Kasumi-1 (cell line): ENCODE measurements at places on chromosomes 5 and 9.

DNA sequence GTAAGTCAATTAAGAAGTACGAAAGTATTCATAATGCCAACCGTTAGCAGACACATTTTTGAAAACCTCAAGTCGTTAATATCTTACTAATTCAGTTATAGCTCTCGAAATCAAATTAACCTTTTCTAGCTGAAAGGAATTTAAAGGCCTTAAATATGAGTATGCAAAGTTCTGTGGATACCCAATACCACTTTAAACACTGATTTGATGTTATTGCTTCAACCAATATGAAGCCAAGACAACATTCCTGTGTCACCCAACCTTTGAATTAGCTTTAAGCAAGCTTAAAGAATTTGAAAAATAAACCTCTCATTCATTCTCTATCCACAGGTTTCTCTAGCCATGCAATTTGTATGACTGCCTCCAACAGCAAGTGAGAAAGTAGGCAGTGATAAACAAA lies 204.5 kb downstream of the MCTP1 start:
- DNase-seq, result no peak

- peak; percentile 92 for DNase-seq
Observed at GRCh38 chr5:56910210-56910965, 992 bp downstream of the SETD9 start.

DNA sequence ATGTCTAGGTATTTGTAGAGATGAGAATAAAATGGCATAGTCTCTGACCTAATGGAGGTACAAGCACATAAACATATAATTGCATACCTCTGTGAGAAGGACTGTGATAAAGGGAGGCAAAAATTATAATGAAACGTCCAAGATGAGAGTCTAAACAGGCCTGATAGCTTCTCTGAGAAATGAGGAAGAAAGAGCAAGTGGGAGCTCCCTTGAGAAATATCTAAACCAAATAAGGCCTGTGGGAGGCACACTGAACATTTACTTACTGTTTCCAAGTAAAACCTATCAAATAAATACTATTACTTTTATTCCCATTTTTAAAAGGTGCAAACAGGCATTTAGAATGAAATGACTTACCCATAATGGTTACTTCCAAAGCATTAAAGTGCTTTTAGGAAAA lies 125.6 kb upstream of the PAPPA start:
- DNase-seq, result no peak

GRCh38 chr9:13268469-13268868 lies 11.0 kb downstream of the MPDZ start:
- no peak for DNase-seq

GRCh38 chr5:76690037-76690679 lies 25.8 kb upstream of the F2R start:
- no peak for DNase-seq

DNA sequence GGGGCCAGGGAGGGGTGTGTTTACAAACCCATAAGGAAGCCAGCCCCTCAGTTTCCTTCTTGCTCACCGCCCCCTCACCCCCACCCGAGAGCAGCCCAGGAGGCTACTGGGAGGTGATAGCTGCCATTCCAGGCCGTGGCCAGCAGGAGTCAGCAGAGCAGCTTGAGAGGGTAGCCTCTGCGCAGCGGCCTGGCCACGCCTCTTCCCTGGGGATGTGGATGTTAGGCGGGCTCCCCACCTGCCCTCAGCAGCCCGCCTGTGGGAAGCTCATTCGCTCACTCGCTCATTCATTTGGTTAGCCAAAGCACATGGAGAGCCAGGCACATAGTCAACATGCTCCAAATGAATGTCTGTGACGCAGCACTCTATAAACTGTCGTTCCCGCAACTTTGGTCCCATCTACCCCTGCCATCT lies 6.1 kb upstream of the DPM2 start:
- peak; percentile 80 for DNase-seq

DNA sequence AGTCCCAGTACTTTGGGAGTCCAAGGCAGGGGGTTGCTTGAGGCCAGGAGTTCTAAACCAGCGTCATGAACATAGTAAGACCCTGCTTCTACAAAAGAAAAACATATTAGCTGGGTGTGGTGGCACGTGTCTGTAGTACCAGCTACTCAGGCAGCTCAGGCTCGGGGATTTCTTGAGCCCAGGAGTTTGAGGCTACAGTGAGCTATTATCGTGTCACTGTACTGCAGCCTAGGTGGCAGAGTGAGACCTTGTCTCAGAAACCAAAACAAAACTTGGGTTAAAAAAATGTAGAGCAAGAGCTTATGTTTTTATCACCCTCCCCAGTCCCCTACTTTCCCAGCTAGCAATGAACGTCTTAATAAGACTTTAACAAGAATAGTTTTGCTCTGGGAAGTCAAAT lies 46.7 kb downstream of the UHRF2 start:
- no peak for DNase-seq

DNA sequence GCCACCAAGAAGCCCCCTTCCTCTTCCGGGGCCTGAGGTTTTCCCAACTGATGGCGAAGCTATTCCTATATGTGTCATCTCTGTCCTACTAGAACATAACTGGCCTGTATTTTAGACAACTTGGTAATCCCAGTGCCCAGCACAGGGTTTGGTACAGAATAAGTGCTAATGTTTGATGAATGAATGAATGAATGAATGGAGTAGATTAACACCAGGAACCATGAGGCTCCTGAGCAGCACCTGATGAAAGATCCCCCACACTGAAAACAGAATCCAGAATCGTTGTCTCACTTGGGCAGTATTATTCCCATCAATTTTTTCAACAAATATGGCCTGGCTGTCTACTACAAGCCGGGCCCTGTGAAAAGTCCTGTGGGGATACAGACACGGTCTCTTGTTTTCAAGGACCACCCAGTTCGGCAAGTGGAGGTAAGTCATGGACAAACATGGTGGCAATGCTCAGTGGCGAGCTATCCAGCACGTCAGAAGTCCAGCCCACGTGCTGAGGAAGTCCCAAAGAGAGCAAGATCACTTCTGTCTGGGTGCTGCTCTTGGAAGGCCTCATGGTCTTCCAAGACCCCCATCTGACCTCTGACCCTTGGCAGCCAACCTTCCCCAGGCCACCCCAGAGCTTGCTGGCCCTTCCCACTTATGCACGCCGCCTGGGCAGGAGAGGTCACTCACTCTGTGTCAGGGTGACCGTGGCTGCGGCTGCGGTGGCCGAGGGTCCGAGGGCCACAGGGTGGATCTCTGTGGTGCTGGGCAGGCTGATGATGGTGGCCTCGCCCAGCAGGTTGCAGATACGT lies 1.0 kb downstream of the NAIF1 start:
- DNase-seq, result no peak

DNA sequence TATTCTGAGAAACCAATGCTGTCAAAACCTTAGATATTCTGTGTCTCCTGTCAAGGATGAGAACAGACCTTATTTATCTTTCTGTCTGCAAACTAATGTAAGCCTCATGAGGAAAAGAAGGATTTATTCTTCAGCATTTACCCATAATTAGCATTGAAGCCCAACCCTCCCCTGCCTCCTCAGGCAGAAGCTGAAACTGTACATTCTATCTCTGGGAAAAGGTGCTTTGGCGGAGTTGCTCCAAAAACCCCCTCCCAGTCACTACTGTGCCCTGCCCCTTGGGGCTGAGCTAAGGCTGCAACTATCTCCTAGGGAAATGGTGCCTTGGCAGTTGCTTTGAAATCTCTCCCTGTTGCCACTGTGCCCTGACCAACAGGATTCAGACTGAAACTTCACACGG lies 106.2 kb upstream of the TLR4 start:
- no peak for DNase-seq

GRCh38 chr9:91059713-91060112 lies 258.1 kb downstream of the SYK start:
- no peak for DNase-seq

- DNase-seq, result no peak
Observed at GRCh38 chr9:13424204-13424603, 144.7 kb upstream of the MPDZ start.

GRCh38 chr9:37415011-37415719 lies 7.3 kb upstream of the GRHPR start:
- peak; percentile 79 for DNase-seq

DNA sequence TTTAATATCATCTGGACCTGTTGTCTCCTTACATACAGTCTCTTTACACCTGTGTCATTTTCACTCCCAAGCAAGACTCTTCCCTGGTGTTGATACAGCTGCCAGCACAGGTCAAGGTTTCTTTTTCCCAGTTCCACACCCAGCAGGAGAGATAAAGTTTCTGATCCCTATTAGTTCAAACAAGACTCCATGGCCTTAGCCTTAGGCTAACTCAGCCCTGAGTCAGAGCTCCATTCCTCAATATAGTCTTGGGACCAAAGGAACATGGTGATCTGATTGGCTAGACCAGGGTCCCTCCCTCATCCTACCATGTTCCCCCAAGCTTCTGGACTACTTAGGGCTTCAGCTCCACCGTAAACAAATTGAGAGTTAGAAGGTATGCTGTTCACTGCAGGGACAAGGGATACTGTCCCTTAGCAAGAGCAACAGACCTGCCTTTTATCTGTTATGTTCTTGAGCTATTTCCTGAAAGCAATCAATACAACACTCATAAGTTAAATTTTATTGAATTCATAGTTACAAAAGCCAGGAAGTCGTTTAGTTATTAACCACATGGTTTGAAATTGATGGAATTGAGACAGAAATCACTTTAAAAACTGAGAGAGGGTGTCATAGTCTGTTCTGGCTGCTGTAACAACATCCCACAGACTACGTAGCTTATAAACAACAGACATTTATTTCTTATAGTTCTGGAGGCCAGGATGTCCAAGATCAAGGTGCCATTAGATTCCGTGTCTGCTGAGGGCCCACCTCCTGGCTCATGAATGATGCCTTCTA lies 20.5 kb downstream of the SLC1A1 start:
- DNase-seq, result no peak

- no peak for DNase-seq
Observed at GRCh38 chr5:143188083-143188482, 215.4 kb downstream of the NR3C1 start.

GRCh38 chr9:36946653-36947052 lies 87.4 kb downstream of the PAX5 start:
- no peak for DNase-seq

DNA sequence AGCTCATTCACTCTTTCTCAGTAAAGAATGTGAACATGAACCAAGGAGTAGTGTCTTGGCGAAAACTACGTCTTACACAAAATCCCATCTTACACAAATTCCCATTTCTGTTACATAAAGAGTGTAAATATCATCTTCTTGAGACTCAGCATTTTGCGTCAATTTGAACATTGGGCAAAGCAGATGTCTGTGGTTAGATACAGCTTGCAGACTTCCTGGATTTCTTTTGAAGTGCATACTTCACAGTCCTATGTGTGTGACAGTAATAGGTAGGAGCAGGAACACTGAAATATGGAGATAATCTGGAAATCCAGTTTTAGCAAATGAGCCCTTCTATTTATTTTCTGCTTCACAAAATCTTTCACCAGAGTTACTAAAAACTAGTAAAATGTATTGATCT lies 58.8 kb downstream of the C6 start:
- DNase-seq, result no peak

GRCh38 chr5:112923988-112924387 lies 2.0 kb upstream of the REEP5 start:
- DNase-seq, result no peak

GRCh38 chr5:77921094-77921768 lies 145.1 kb upstream of the TBCA start:
- no peak for DNase-seq

GRCh38 chr9:71544464-71544863 lies 223.8 kb downstream of the CEMIP2 start:
- no peak for DNase-seq

GRCh38 chr9:136576269-136576626 lies 30.4 kb upstream of the NOTCH1 start:
- DNase-seq, result no peak

DNA sequence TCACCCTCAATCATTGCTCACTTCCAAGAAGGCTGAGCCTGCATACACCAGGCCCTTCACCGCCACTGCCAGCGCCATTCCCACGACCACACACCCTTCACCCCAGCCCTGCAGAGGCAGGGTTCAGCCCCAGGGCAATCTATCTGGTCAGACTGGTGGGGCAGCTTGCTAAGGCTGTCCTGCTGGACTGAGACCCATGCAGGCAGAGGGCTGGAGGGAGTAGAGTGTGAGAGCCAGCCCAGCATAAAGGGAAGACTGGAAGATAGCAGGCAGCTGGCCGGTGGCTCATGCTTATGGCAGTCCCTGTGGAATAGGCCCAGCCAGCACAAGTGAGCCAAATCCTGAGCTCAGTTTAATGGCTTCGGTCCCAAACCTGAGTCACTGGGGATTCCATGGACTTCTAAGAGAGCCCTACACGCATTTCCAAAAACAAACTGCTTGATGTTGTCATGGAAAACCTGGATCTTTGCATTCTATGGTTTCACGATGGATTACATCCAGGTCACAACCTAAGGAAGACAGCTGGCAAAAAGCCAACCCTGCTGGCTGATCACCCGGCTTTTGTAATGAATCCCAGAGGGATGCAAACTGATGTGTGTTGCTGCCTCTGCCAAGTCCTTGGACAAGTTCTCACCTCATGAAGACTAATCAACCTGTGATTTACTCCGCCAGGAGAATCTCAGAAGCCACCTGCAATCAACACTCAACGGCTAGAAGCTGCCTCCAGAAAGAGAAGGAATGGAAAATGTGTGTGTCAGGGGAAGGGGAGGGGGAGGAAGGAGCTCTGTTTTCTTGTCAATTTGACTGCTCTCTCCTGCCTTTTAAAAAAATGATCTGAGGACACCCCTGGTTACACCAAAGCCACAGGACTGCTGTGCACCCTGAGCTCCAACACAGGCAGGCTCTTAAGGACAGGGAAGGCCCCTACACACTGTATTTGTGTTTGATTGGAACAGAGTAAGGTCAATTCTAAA lies 143.6 kb downstream of the LHFPL2 start:
- no peak for DNase-seq

GRCh38 chr9:28668158-28668557 lies 1094.9 kb upstream of the C9orf72 start:
- no peak for DNase-seq

DNA sequence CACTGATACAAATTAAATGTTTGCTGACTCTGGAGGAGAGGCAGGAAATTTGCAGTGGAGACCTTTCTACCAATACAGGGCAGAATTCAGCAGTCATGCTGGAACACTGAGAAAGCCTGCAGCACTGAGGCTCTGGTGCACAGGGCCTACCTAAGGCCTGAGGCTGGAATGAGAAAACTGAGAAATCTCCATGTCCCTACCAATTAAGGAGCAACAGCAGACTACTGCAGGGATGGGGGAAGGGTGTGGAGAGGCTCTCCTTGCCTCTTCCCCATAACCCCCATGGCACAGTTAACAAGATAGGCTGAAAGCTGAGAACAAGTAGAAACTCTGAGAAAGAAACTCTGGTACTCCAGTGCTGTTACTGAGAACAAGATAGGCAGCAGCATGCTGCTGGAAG lies 10.5 kb downstream of the FBXO4 start:
- DNase-seq, result no peak

GRCh38 chr5:7105358-7105757 lies 290.6 kb upstream of the ADCY2 start:
- no peak for DNase-seq
